Psoas muscle (tissue), 8 donors: ENCODE measurements at places on chromosomes 2 and 18.

DNA sequence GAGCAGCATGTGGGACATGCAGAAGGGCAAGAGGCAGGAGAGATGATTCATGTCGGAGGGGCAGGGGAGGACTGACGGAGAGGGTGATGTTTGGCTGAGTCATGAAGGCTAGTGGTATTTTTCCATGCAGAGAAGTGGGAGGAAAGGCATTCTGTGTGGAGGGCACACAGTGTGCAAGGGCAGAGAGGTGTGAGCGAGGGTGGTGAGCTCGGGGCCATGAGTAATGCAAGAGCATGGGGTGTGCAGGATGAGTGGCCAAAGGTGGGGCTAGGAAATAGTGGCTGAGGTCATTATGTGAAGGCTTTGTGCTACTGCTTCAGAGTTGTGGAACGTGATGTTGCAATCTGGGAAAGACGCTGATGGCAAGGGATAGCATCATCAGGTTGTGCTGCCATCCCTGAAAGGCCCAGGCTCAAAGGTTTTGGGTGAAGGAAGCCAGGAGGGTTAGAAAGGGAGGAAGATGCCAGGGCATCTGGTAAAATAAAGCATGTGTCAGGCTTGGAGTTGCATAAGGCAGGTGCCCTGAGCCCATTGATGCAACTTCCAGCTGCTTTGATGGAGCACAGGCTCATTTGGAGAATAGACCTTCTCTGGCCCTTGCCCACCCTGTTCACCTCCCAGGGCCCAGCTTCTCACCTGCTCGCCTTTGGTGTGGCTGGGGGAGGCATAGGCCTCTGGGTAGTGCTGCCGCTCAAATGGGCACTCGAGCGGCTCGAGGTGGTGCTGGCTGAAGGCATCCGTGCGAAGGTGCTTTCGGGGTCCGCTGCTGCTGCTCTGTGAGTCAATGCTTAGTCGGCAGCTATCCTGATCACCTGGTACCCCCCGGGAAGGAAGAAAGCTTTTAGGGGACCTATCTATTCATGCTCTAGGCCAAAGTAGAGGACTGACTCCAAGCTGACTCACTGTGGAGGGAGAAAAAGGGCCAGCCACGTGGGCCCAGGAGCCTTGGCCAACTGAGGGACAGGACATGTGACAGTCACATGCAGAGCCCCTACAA lies 37.5 kb downstream of the PAX8 start:
- no peak overlapping the region for H3K4me3 ChIP-seq
- peaks cover 20% of the 10 kb centered on the region for H3K4me1 ChIP-seq
- H3K36me3 ChIP-seq = no peaks in the 10 kb centered on the region

GRCh38 chr2:217335341-217335966 lies 475.6 kb upstream of the TNP1 start:
- H3K27me3 ChIP-seq = no peaks in the 10 kb centered on the region
- no peak for DNase-seq
- no peak overlapping the region for H3K27ac ChIP-seq
- H3K36me3 ChIP-seq = no peaks in the 10 kb centered on the region
- peaks cover 17% of the 10 kb centered on the region for H3K4me1 ChIP-seq

GRCh38 chr18:10685484-10685883 lies 159.7 kb downstream of the NAPG start:
- H3K27ac ChIP-seq = no peak overlapping the region
- no peak for DNase-seq
- H3K36me3 ChIP-seq = no peaks in the 10 kb centered on the region
- no peaks in the 10 kb centered on the region for H3K4me1 ChIP-seq
- no peak overlapping the region for H3K4me3 ChIP-seq
- H3K27me3 ChIP-seq = no peaks in the 10 kb centered on the region

DNA sequence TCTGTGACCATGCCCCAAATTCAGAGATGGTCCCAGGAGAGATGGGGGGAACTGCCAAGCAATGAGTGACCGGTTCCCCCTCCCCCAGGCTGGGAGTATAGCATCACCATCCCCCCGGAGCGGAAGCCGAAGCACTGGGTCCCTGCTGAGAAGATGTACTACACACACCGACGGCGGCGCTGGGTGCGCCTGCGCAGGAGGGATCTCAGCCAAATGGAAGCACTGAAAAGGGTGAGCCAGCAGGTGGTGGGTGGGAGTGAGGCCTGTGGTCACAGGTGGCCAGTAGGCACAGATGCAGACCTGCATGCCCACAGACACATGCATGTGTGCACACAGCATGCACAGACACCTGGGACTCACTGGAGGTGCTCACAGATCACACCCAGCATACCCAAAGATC lies 117.2 kb downstream of the DYSF start:
- no peak for DNase-seq
- no peak overlapping the region for H3K4me3 ChIP-seq
- H3K36me3 ChIP-seq = no peaks in the 10 kb centered on the region
- no peak overlapping the region for H3K27ac ChIP-seq
- H3K27me3 ChIP-seq = no peaks in the 10 kb centered on the region

DNA sequence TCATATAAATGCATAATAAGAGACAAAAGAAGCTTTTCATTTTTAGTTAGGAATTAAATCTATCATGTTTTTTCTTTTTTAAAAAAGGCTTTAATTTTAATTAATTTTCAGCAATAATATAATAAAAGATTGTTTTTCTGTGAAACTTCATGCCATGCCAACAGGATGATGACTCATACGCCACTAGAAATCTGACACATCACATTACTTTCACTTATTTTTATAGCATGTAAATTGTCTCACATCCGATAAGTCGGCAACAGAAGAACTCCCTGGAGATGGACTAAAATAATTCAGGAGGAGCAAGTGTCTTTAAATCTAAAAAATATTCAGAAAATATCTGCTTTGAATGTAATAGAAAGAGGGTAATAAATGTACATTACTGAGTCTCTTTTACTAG lies 1024.2 kb upstream of the ACVR2A start:
- H3K36me3 ChIP-seq = no peaks in the 10 kb centered on the region
- no peaks in the 10 kb centered on the region for H3K4me1 ChIP-seq
- no peaks in the 10 kb centered on the region for H3K27me3 ChIP-seq
- H3K4me3 ChIP-seq = no peak overlapping the region

DNA sequence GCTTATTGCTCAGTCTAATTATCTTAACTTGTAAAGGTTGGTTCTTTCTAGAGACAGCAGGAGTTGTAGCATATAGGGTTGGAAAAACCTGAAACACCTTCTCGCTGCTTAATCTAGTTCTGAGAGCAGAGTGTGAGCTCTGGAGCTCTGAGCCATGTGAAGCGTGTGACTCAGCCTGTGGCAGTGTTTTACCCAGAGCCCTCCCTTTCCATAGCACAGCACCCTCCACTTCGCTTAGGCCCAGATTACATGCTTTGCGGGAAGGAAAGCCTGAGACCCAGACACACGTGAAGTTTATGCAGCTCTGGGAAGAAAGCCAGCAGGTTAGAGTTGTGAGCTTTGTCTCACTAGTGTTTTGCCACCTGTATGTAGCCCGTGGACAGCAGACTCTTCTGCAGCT lies 74.5 kb downstream of the INPP4A start:
- no peak for DNase-seq
- H3K27ac ChIP-seq = no peak overlapping the region
- peaks cover 8% of the 10 kb centered on the region for H3K36me3 ChIP-seq
- no peaks in the 10 kb centered on the region for H3K27me3 ChIP-seq
- no peaks in the 10 kb centered on the region for H3K4me1 ChIP-seq

- H3K36me3 ChIP-seq = no peaks in the 10 kb centered on the region
- no peak overlapping the region for H3K4me3 ChIP-seq
- no peaks in the 10 kb centered on the region for H3K27me3 ChIP-seq
- no peak overlapping the region for H3K27ac ChIP-seq
These were observed 61.1 kb upstream of the CXCR4 start for GRCh38 chr2:136178941-136179601.

- no peak for DNase-seq
- no peaks in the 10 kb centered on the region for H3K4me1 ChIP-seq
- no peaks in the 10 kb centered on the region for H3K27me3 ChIP-seq
These were observed 715.8 kb upstream of the ID2 start for GRCh38 chr2:7966032-7966431.

DNA sequence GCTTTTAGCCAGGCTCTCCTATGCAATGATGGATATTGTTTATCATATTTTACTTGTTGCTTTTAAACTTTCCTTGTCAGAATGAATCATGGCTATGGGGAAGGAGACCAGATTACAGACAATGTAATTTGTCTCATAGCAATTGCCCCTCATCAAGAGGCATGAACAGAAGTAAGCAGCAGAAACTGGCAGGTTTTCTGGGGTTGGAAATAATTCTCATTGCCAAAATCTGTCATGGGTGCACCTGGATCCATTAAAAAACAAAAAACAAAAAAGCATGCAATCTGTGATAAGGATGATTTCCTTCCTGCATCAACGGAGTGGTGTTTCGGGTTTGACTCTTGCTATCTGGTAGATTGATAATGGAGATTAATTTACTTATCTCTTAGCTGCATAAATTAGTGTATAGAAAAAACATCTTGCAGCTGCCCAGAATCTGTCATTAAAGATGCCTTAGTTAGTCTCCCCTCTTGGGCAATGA lies 419.6 kb downstream of the SOX11 start:
- H3K4me3 ChIP-seq = no peak overlapping the region
- no peak for DNase-seq
- H3K36me3 ChIP-seq = no peaks in the 10 kb centered on the region

- no peaks in the 10 kb centered on the region for H3K36me3 ChIP-seq
- H3K4me3 ChIP-seq = no peak overlapping the region
- no peak for DNase-seq
- no peaks in the 10 kb centered on the region for H3K27me3 ChIP-seq
- no peak overlapping the region for H3K27ac ChIP-seq
- H3K4me1 ChIP-seq = no peaks in the 10 kb centered on the region
These were observed 117.9 kb downstream of the NRP2 start for GRCh38 chr2:205800224-205800623.

DNA sequence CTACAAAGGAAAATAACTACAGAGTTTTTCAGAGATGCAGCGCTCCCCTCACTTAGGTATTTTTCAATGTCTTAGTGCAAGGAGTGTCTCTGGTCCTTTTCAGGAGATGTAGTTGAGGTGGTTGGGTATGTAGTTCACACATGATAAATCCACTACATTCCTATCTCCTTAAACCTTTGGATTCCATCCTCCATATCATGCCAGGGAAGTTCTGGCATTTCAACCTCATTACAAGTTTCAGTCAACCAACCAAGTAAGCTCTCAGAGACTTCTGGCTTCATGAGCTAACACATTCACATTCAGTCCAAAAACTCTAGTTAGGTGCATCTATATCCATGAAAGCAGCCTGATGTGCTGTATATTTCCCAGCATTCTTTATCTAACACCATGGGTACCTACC lies 47.3 kb downstream of the MAP3K20 start:
- H3K27ac ChIP-seq = peak overlapping the region; percentile 47
- no peak for DNase-seq
- peaks cover 51% of the 10 kb centered on the region for H3K4me1 ChIP-seq
- H3K36me3 ChIP-seq = peaks cover 16% of the 10 kb centered on the region
- no peak overlapping the region for H3K4me3 ChIP-seq
